ENCODE measurements at places on chromosomes 13 and 19. TPM values are rescaled to one million over a fixed set of nuclear protein-coding genes. Genes with fewer than 3 reads are reported as not detected.

NCCRP1 gene
- not detected for total RNA-seq

ZNF527 gene
- total RNA-seq, result 4.7 TPM

HOOK2 gene
- 18.2 TPM for total RNA-seq

CEACAM7 gene
- not detected for total RNA-seq

TMC4 gene
- total RNA-seq, result 0.89 TPM

EXOC3L2 gene
- not detected for total RNA-seq

LRG1 gene
- total RNA-seq, result 0.32 TPM

Data from activated CD8-positive, alpha-beta memory T cell treated with anti-CD3 and anti-CD28 coated beads, Interleukin-2, amount 10 ng/mL, durations not matched to agents 7 days and 5 days (primary cell).